Cortex of kidney (tissue), 1 donor: ENCODE measurements at places on chromosomes 3 and 15.

- no peak for DNase-seq
These were observed 84.4 kb downstream of the CMSS1 start for GRCh38 chr3:99902091-99902490.

DNA sequence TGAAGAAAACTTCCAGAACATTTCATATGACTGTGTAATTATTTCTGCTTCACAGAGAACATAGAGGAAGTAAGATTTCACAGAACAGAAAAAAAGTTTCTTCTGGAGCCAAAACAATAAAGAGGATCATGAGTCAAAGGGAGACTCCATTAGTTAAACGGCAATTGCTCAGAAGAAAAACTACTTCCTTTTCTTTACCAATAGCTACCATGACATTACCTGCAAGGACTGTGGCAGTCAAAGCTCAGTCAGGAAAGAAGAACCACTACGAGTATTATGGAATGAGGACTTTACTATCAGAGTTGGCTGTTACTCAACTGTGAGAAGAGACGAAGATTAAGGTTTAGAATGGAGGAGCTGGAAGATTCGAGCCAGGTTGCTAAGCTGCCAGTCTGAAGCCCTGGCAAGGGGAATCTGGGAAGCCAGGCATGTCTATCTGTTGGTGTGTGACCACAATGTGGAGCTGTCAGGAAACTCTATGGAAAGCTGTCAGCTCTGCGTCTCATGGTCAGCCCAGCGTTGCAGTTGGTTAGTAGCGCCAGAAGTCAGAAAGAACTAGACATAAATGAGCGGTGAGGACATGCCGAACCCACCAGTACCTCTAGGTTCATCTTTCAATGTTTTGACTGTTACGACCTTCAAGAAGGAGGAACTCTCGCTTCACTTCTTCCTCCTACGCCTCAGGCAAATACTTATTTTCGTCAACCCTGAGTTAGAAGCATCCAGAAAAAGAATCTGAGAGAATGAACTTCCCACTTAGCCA, 604.3 kb downstream of the FGF12 start:
- DNase-seq = no peak

DNA sequence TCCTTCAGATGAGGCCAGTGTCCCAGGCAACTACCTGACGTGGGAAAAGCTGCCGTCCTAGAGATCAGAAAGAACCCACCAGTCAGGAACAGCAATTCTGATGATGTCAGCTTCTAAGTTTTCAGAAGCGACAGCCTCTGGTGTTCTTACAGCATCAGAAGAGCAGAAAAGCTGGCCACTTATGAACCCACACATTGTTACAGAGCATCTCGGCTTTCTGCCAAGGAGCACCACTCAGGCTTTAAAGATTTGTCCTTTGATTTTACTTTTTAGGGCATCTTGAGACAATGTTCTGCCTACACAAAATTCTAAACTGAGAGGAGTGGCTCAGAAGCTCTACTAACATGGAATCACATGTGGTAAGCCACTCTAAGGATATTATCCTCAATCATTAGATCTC, 49.7 kb upstream of the BOC start:
- DNase-seq = no peak

DNA sequence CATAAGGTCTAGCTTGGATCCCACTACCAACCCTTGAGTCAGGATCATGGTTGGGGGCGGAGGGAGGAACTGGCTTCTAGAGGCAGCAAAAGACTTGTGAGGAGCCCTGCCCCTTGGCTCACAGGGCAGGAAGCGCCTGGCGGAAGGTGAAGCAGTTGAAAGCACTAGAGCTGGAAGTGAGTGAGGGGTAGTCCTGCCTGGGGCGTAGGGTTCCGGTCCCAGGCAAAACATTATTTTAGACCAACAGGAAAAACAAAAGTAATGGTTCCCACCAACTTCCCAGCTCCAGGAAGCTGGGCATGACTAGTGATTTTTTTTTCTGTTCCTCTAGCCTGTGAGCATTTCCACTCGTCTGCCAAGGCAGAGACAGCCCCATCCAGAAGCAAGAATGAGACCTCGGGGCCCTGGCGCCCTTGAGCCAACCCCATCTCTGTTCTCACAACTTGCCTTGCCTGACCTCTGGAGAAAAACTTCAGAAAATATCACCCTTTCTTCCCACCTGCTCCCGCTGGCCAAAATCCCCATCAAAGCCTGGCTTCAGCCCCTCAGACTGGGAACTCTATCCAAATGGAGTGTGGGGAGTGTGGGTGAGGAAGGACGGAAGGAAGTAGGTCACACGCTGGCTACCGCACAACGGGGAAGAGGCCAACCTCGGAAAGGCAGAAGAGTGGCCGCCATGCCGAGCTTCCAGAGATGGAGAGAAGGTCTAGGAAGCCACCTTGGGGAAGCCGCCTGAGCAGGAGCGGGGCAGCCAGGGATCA, 57.5 kb downstream of the RBPMS2 start:
- no peak for DNase-seq

GRCh38 chr3:191066669-191067068, 132.4 kb upstream of the OSTN start:
- no peak for DNase-seq

- no peak for DNase-seq
These were observed 557.9 kb downstream of the FGF12 start for GRCh38 chr3:192169332-192169915.
